Panc1 (cell line): ENCODE measurements at places on chromosomes 5 and 9.

DNA sequence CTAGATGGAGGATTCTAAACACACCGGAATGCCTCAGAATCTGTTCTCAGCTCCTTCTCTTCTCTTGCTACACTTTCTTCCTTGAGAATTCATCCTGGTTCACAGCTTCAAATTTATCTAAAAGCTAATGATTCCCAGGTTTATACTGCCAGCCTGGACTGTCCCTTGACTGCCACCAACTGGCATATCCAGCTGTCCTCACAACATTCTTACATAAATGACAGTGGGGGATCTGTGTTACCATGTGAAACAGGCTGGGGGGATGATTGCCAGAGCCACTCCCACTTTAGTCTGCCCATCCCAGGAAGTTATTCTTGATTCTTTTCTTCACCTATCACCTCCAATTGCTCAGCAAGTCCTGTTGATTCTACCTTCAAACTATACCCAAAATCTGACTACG lies 27.2 kb upstream of the ZFR start:
- DNase-seq = no peak

- DNase-seq = no peak
Observed at GRCh38 chr5:131647048-131647769, 12.2 kb upstream of the RAPGEF6 start.

- DNase-seq = no peak
Observed at GRCh38 chr5:157464519-157465171, 4.6 kb downstream of the NIPAL4 start.

GRCh38 chr5:73805449-73805848 lies 179.5 kb downstream of the ARHGEF28 start:
- DNase-seq = no peak

DNA sequence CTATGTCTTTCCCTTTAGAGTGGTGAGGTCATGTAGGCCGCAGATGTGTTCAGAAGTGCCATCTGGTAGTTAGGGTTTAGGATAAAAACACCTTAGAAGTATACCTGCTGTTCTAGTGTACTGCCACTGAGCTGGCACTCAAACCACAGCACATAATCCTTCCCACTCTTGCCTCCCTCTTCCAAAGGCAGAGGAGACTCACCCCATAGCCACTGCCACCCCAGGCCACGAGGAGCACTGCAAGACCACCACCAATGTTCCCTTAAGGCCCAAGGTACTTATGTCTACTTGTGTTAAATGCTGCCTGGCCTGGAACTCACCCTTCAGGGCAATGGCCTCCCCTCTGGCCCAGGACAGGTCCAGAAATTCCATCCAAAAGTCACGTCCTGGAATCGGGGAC lies 379.5 kb upstream of the EDIL3 start:
- DNase-seq = no peak

GRCh38 chr9:16136961-16137360 lies 584.1 kb downstream of the CCDC171 start:
- no peak for DNase-seq

DNA sequence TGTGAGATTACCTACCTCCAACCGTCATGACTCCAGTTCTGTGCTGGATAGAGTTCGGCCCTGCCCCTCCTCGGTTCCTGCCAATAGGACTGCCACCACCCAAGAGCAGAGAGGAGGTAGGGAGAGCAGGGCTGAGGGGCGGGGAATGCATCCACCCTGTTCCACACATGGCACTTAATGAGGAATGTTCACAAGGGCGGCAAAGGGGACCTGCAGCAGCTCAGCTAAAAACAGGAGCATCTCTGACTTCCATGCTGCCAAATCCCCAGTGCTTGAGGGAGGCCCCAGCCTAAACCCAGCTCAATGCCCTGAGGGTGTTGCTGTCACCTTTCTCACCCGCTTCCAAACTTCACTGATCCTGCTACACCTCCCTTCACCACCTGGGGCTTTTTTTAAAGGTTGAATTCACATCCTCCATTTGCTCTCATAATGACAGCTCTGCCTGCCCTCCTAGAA lies 7.8 kb upstream of the DELE1 start:
- no peak for DNase-seq

- peak; percentile 43 for DNase-seq
Observed at GRCh38 chr5:90783460-90784333, 225.1 kb downstream of the ADGRV1 start.

- DNase-seq = no peak
Observed at GRCh38 chr9:107378006-107378405, 94.9 kb downstream of the RAD23B start.

GRCh38 chr5:91061946-91062562 lies 321.1 kb downstream of the ARRDC3 start:
- no peak for DNase-seq

DNA sequence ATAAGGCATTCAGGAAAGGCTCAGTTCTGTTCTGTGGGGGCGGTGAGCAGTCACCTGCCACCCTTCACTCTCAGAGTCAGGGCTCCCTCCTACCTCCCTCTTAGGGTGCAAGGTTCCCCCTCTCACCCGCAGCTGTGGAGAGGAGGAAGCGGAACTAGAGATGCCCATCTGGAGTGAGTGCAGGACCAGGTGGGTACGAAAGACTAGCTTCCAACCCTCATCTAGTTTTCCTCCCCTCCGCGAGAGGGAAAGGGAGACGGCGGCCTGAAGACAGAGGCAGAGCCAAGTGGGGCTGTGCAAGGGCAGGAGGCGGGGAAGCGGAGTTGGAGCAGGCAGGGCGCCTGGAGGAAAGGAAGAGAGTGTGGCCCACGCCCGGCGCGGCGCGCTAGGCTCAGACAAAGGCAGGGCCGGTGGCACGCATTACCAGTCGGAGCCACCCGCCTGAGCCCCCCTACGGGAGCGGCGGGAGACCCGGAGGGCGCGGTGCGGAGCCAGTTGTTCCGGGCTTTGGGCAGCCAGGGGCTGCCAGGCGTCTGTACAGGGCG lies 7.3 kb downstream of the PRR7 start:
- no peak for DNase-seq

DNA sequence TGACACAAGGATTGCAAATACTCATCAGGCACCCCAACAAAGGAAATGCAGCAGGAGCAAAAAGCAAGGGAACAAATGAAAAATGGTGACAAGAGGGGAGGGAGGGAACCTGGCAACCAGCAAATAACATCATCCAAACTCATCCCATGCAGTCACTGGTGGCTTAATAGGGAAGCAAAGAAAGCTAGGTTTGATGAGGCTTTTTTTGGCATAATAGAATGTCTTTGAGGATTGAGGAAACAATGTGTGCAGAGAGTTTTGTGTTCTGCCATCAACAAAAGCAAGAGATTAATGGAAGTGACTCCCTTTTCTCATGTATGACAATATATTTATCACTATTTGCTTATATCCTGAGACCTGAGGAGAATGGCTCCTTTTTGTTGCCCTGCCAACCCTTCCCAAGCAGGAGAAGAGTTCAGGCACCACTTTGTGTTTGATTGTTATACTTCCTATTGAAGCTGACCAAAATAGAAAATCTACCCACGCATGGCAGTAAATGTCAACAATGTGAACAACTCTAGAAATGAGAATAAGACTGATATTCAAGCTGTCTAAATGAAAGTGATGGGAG lies 375.7 kb downstream of the CAAP1 start:
- DNase-seq = no peak

DNA sequence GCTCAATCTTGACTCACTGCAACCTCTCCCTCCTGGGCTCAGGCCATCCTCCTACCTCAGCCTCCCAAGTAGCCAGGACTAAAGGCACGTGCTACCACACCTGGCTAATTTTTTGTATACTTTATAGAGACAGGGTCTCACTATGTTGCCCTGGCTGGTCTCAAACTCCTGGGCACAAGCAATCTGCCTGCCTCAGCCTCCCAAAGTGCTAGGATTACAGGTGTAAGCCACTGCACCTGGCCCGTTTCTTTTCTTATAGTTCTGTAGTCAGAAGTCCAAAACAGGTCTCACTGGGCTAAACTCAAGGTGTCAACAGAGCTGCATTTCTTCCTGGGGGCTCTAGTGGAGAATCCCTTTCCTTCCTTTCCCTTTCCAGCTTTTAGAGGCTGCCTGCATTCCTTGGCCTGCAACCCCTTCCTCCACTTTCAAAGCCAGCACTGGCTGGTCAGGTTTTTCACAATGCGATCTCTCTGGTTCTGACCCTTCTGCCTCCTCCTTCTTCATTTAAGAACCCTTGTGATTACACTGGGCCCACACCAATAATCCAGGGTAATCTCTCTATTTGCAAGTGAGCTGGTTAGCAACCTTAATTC lies 16.3 kb downstream of the IRF1 start:
- DNase-seq = no peak
